ENCODE measurements at places on chromosomes 7 and 10.

- DNase-seq, result no peak
Observed at GRCh38 chr10:1698185-1698584, 39.1 kb downstream of the ADARB2 start.

DNA sequence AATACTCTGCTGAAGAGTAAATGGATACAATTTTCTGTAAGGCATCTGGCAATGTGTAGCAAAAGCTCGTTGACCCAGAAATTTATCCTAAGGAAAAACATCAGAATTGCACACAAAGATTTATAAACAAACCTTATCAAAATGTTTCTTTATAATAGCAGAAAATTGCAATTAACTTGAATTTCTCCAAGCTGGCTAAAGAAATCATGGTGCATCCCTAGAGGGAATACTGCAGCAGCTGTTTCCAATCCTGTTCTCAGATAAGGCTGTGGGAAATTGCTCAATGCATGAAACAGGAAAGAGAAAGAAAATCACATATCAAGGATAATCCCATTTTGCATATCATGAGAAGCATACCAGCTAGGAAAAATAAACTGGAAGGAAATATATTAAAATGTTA is 18.7 kb downstream of the TACR2 start:
- DNase-seq, result no peak

DNA sequence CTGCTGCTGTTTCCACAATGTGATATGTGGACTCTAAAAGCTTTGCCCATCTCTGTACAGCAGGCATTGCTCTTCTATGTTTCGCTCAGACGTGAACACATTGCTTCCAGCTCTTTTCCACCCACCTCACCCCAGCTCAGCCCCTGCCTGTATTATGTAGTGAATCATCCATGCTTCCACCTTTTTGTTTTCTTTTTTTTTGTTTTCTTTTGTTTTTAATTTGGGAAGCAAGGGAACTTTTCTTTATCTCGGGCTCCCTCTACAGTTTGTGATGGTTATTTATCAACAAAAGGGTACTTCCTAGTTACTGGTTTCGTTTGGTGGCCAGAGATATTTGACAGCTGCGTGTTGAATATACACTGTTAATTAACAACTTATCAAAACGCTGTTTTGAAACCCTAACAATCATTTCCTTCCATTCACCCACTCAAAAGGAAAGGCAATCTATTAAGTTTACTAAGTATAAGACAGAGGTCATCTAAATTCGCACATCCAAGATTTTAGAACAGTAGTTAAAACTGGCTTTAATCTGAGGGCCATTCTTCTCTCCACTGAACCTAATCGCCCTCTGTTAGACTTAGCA is 127.9 kb upstream of the STK17A start:
- no peak for DNase-seq

- DNase-seq, result no peak
Observed at GRCh38 chr10:12634621-12634931, 285.2 kb downstream of the CAMK1D start.

DNA sequence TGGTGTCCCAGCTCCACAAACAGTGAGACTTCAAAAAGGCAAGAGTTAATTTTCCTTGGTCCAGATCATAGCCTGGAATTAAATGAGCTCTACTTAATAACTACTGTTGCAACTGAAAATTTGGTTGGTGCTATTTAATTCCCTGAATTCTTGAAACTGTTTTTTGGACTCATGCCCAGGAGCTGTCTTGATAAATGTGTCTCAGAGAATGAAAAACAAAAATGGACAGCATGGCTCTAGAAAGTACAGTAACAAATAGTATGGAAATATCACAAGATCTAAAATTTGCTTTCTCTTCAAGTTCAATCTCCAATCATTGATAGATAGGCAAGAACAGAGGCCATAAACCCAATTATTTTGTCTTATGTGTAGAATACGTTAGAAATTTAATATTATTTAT is 42.5 kb downstream of the CCDC71L start:
- DNase-seq, result no peak

GRCh38 chr7:157306846-157307838 is 29.7 kb upstream of the DNAJB6 start:
- DNase-seq, result no peak

DNA sequence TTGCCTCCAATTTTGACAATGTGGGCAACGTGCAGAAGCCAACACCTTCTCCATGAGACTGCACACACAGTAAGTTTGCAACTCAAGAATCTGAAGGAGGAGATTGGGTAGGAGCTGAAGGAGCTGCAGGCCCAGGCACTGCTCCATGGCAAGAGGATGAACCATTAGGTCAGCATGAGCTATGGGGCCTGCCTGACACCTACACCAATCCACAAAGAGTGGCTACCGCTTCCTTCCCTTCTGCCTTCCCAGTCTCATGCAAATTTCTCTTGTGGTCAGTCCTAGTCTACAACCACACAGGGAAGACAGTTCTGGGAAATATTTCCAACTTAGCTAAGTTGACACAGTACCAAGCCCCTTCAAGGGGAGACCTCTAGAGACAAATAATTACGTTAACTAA is 142.0 kb upstream of the ADO start:
- no peak for DNase-seq

- no peak for DNase-seq
Observed at GRCh38 chr10:130466271-130466997, 330.2 kb downstream of the GLRX3 start.

GRCh38 chr10:55410415-55410885 is 609.4 kb upstream of the PCDH15 start:
- peak; percentile 56 for DNase-seq

Measured in NCI-H2081 treated with DMSO at 0.1 percent for 48 hours (cell line).